ENCODE measurements at places on chromosomes 1 and 21.

DNA sequence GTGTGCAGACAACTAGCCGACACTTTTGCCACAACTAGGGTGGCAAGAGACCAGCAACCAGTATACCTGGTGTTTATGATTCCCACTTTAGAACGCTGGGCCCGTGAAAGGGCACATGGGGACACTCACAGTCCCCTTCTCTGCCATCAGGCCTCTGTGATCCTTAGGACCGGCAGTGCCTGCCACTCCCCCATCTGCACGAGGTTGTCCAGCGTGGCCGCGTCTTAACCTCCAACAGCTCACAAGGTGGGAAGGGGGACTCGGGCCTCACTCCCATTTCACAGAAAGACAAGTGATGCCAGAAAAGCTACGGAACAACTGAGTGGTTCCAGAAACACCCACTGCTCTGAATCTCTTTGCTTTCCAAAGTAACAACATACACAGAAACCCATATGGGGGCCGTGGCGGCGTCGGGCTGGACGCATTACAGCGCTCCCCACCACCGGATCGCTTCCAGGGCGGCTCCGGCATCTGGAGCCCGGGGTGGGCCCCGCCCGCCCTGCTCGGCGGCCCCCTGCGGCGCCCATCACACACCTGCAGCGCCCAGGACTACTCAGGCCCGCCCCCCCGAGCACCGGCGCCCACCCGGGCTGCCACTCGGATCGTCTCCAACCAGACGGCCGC, 1.0 kb downstream of the ZNF496 start:
- no peak for DNase-seq

GRCh38 chr1:172328266-172328665, 92.2 kb upstream of the C1orf105 start:
- no peak for DNase-seq

GRCh38 chr1:11156963-11157362, 32.2 kb upstream of the ANGPTL7 start:
- no peak for DNase-seq

- no peak for DNase-seq
Measured at GRCh38 chr1:159554696-159555095, 18.9 kb upstream of the OR10J5 start.

DNA sequence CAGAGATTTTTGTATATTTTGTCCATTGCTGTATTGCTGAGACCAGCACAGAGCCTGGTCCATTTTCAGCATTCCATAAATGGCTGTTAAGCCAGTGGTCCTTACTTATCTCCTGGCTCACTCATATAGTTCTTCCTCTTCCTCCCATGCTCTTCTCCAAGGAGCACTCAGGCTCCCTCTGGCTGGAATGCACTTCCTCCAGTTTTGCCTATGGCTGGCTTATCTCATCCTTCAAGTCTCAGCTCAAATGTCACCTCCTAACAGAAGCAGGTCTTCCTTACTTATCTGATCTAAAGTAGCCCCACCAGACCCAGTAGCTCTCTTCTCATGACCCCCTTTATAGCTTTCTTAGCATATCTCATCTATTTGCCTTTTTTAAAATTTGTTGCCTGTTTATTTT, 146.9 kb downstream of the SLC30A10 start:
- DNase-seq = no peak

GRCh38 chr1:81156887-81157286, 643.8 kb upstream of the ADGRL2 start:
- no peak for DNase-seq

GRCh38 chr21:31798842-31799704, 67.2 kb upstream of the SCAF4 start:
- no peak for DNase-seq

DNA sequence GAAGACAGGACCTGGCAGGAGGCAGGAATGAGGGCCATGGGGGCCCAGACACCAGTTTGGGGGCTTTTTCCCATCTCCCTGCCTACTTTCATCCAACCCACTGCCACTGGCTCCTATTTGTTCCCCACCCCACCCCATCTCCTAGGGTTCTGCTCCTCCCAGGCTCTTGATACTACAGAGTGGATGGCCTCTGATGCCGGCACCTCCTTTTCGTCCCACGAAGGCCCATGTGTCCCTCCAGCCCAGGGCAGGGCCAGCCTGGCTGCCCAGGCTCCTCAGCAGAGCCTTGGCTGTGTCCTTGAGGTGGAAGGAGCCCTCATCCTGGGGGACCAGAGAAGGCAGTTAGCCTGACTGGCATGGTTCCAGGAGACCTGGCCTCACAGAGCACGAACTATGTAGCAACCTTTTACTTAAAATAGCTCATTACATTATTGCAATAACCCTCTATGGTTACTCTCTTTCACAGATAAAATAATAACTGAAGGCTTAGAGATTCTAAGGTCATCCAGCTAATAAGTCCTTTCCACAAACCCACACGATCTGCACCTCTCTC, 3.5 kb downstream of the POMGNT1 start:
- DNase-seq = no peak

DNA sequence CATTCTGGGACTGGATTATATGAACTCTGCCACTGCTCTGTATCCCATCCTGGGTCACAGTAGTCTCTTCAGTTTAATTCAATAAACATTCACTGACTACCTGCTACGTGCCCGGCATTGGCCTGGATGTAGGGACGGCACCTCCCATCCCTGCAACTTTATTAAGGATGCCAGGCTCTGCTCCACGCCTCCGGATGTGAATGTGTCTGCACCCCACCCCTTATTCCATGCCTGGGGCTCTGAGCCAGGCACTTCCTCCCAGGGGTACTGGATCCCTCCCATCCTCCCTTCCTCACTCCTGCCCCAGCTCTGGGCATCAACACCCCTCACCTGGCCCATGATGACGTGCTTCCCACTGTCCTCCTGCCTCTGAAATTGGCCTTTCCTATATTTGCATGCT, 53.7 kb downstream of the KCNN3 start:
- DNase-seq = no peak

DNA sequence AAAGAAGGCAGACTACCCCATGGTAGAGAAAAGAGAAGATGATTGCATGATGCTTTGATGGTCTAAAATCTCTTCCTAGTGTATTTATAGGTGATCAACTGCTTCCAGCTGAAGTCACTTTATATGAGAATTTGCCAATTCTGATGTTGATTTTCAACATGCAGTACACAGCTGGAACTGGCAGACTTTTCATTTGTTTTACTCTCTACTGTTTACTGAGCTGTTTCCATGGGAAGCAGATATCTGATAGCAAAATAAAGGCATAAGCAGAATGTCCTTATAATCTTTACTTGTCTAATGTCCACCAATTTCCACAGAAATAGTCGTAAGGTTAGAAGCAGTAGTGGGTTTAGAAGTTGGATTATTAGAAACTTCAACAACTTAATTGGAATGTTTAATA, 74.9 kb downstream of the SYDE2 start:
- DNase-seq = no peak

DNA sequence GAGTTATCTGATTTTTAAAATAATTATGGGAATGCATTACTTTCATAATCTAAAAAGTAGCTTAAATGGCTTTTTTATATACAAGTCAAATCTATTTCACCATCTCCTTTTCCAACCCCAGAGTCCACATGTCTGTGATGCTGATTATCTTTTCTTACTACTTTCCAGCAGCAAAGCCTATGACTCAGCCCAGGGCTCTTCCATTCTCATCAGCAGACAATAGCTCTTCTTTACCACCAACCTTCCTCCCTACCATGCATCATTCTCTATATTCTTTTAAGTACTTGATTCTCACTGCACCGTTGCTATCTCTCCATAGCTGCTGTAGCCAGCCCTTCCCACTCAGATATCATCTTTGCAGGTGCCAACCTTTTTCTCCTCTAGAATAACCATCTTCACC, 61.3 kb downstream of the OVGP1 start:
- DNase-seq = no peak

DNA sequence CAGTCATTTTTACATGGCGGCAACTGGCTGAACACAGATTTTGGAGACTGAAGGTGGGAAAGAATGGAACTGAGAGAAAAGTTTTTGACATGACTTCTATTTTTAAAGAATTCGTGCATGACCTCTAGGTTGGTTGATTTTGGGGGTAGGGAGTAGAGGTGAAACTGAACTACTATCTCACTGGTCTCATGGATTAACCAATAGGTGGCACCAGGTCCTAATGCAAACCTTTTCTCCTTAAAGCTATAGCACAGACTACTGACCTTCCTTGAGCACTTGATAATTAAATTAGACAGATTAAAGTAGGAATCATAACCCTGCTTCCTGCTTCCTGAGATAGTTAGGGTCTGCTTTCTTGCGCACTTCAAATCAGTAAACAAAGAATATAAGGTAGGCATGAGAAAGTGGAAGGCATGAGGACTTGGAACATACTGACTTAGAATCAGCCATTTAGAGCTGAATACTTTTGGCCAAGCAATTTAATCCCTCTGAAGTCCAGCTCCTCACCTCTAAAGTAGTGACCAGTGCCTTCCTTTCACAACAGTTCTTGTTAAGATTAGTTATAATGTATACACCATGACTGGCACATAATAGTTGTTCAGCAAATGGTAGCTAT, 206.0 kb downstream of the CENPF start:
- no peak for DNase-seq

- no peak for DNase-seq
Measured at GRCh38 chr1:239810061-239810481, 281.6 kb upstream of the FMN2 start.

GRCh38 chr1:35452106-35452774, 105.0 kb downstream of the KIAA0319L start:
- peak; percentile 24 for DNase-seq

DNA sequence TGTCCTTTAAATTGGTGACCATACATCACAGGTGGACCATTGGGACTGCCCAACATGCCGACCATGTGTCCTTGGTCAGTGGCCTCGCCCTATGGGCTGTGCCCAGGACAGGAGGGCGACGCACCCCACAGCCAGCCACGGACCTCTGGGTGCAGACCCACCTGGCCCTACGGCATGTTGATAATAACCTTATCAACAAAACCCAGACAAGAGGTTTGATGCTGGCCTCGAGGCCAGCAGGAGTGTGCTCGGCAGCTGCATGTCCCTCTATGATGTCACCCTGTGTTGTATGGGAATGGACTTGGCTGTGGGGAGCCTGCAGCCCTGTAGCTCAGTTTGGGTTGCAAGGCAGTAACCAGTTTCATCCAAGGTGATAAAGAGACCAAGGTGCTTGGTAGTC, 32.1 kb downstream of the SLC37A1 start:
- no peak for DNase-seq

DNA sequence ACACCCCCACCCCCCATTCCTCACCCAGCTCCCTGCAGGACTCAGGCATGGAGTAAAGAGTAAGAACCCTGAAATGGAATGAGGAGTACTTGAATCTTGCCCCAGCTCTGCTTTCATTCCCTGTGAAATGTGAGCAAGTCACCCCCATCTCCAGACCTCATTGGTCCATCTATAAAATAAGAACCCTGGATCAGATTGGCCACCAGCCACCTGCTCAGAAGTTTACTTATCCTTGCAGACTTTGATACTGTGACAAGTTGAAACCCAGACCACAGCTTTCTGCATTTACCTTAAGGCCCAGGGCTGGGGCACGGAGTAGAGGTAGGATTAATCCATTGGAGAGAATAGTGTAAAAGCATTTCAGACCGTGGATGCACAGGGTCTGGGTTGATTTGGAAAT, 2.2 kb downstream of the KISS1 start:
- peak; percentile 32 for DNase-seq

- no peak for DNase-seq
Measured at GRCh38 chr1:206851341-206852010, 13.9 kb upstream of the IL20 start.

DNA sequence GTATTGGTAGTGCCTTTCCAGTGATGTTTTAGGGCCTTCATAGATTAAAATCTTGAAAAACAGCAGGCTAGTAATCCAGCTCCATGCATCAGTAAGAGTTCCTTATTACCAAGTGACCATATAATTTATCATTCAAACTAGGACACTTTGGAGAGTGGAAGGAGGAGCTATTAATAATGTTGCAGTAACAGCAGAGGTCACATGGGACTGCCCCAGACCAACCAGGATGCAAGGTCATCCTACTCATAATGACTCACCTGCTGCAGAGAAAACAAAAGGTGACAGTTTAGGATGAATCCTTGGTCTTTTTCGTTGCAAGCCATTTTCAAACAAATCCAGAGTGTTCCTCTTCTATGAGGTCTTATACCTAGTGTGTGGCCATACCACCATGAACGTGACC, 187.4 kb downstream of the NUF2 start:
- DNase-seq = no peak

DNA sequence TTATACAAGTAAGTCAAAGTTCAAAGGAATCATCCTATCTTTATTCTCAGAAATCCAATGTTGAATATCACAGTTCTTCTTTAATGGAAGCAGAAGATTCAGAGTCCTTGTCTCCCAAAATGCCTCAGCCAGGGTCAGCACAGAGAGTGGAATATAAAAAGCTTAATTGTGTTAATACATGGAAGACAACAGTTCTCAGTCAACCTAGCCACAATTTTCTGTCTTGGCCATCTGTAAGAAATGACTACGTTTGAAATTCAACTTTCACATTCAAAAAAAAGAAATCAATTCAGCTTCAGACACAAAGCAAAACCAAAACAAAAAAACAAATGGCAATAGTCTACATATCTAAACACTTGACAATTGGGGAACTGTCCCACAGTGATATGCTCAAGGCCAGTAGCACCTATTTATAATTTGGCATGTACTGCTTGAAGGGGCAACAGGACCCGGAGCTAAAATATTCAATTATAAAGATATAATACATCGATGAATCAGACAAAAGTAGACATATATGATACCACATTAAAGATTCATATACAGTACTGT, 27.3 kb upstream of the GLIS1 start:
- DNase-seq = no peak

DNA sequence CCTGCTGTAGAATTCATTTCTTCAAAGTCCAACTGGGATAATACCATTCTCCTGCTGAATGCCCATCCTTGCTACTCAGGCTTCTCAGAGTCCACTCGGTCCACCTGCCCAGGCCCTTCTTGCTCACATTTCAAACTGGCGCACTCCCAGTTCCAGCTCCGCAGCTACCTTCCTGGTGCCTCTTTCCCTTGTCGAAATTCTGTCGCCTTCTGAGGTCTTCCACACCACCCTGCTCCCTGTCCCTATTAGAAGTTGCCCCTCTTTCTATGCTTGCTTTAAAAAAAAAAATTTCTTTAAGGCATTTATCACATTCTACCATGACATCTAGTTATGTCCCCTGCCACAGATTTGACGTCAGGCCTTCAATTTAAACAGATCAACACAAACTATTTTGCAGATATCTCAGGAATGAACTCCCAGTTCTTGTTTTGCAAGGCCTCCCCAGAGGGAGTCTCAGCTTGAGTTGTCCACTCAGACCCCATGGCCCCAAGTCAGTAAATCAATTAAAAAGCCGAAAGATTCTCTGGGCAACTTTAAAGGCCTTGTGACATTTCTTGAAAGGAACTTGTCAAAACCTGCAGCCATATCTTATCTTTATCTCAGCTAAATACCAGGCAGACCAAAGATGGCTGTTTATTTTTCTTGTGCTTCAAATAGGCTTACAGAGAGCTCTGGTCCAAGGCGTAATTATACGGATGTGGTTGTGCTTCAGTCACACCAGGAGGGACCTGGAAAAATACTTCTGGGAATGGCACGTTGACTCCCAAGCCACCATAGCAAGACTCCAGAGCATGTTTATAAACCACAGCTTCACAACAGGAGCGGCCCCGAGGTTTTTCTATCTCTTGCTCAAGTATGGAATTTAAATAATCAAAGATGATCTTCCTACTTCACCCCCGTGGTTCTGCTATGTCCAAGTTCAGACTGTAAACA, 2.2 kb downstream of the FAM89A start:
- DNase-seq = no peak
